CD4-positive, alpha-beta T cell treated with Interleukin-15 for 4 hours (primary cell): ENCODE measurements at places on chromosomes 11 and 22.

- DNase-seq = no peak
Observed at GRCh38 chr11:130151196-130151595, 8.4 kb upstream of the ST14 start.

DNA sequence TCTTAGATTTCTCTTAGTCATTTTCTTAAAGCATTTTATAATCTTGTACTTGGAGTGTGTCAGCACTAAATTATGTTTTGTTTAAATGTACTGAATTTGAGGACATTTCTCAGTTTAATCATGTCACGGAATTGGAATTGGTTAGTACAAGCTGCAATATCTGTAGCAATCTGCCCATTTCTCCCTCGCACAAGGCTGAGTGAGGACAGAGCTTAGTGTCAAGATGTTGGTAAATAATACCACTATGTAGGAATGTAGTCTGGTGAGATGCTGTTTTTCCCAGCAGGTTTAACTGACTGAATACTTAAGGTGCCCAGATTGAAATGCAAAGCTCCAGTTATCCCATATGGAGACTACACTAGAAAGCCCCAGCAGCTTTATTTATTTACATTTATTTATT lies 30.6 kb downstream of the SREBF2 start:
- DNase-seq = no peak

GRCh38 chr11:45150301-45150700 lies 3.9 kb downstream of the PRDM11 start:
- no peak for DNase-seq

- no peak for DNase-seq
Observed at GRCh38 chr11:34928960-34929680, 12.7 kb downstream of the PDHX start.

GRCh38 chr22:20249797-20250354 lies 18.2 kb downstream of the RTN4R start:
- no peak for DNase-seq
